Naive thymus-derived CD4-positive, alpha-beta T cell (primary cell): ENCODE measurements at places on chromosomes 3 and 15. TPM values are rescaled to one million over a fixed set of nuclear protein-coding genes. Genes with fewer than 3 reads are reported as not detected.

The GABRB3 gene
- total RNA-seq = not detected

The AADAC gene
- total RNA-seq = not detected

The CCR9 gene
- 0.40 TPM for total RNA-seq

The CAMP gene
- 0.54 TPM for total RNA-seq

The DGKG gene
- not detected for total RNA-seq

The CPN2 gene
- not detected for total RNA-seq

The LYZL4 gene
- total RNA-seq = not detected in 2 replicates

The COL8A1 gene
- 0.13 TPM for total RNA-seq

The KBTBD12 gene
- total RNA-seq = not detected

The EPHB1 gene
- not detected for total RNA-seq

The ANKRD34C gene
- not detected for total RNA-seq
